Renal cortical epithelial cell (primary cell): ENCODE measurements at places on chromosomes 11 and 22. TPM values are rescaled to one million over a fixed set of nuclear protein-coding genes. Genes with fewer than 3 reads are reported as not detected.

DNA sequence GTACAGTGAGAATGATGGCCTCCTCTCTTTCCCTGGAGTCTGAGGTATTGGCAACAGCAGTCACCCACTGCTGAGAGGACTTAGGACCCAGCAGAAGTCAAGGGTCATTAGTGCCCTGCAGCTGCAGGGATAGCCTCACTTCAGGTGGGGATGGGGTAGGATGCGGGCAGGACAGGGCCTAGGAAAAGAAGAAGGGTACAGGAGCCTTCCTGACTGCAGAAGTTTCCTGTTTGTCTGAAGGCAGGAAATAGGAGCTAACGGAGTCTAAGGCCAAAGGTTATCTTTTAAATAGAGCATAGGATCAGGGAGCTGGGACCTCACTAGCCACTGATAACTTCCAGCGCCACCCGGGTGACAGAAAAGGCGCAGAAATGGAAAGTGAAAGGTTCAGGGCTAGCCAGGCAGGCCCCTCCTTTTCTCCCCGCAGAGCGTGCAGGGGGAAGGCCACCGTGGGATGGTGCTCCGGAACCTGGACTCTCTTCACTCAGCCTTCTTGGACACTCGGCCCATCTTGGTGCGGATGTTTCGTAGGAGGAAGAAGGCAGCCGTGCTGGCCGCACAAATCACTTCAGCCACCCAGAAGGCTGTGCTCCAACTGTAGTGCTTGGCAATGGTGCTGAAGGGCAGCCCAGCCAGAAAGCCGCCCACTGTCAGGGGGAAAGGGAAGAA is 6.0 kb downstream of the TRAPPC4 start:
- DNase-seq = no peak

- no peak for DNase-seq
Measured at GRCh38 chr11:29734287-29734686, 282.5 kb downstream of the KCNA4 start.

DNA sequence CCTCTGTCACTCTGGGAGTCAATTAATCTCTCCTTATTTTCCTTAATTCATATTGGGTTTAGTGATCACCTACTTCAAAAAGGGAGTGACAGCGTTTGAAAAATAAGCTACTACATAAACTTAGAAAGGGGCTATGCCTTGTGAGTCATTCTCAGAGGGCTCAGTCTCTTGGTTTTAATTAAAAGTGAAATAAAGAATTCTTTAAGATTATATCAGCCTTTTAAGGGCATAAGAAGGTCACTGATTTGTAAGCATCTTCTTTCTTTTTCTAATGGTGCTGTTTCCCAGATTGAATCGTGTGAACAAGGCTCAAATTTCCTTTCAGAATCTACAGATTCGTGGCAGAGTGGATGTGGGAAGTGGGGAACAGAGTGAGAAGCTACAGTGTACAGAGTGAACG is 636.2 kb upstream of the CCDC90B start:
- no peak for DNase-seq

DNA sequence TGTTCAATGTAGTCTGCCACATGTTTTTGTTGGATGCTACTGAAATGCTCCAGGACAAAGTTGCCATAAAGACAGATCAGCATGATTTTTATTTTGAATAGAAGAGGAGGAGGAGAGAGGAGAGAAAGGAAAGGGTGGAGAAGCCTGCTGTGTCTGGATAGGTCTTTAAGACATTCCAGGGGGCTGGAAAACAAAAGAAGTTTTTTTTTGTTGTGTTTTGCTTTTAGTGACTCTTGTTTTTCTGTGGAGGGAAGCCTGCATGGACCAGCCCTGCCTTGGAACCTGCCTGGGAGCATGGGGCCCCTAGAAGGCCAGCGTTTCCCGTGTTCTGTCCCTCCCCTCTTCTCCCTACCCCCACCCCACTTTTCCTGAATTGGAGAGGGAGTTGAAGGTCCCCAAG is 2.3 kb downstream of the TSPAN18 start:
- no peak for DNase-seq

DNA sequence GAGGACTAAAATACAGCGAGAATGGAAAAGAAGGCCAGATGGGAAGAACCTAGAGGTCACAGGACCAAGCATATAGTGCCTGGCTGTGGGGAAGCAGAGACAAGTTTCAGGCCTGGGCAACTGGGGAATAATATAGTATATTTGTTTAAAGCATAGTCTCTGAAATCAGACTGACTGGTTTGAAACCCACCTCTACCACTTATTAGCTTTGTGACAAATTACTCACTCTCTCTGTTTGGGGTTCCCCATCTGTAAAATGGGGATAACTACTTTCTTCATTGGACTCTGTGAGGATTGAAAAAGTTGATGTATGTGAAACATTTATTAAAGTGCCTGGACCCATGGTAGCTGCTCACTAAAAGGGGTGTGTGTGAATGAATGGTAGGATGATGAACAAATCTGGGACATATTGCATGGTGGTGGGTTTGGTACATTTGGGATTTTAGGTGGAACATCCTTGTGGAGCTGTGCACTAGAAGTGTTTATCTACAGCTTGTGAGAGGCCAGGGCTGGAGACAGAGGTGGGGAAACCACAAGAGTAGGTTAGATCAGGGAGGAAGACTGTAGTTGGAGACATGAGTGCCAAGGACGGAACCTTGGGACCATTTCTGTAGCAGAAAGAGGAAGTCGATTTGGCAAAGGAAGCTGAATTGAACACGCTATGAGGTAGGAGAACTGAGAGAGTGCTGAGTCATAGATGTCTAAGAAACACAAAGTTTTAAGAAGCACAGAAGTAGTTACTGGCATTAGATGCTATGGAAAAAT is 52.6 kb downstream of the SWAP70 start:
- DNase-seq = peak; percentile 63

DNA sequence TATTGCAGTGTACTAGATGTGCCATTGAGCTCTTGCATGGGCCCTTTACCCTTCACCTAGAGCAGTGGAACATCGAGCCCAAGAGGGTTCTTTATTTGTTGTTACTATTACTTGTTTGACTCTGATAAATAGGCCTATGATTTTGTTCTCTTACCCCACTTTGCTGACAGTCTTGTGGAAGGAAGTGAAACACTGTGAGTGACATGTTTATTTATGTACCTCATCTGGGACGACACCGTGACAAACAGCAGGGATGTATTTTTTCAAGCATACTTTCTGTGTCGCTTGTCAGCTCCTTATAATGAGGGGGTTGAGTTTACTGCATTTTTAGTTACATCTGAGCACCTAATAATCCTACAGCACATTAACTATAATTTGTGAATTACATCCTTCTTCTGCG is 1010.3 kb upstream of the TENM4 start:
- no peak for DNase-seq

The DEFB131B gene
- total RNA-seq = not detected in 2 replicates

The SWAP70 gene
- total RNA-seq = 29.2 and 42.7 TPM in 2 replicates

The SMC1B gene
- not detected in 2 replicates for total RNA-seq

The CD3E gene
- total RNA-seq = not detected in 2 replicates
